ENCODE measurements at places on chromosomes 7 and 10.

GRCh38 chr10:126889421-126889820 lies 15.8 kb upstream of the DOCK1 start:
- DNase-seq = no peak

GRCh38 chr10:9951481-9952257 lies 1066.0 kb upstream of the CELF2 start:
- no peak for DNase-seq

DNA sequence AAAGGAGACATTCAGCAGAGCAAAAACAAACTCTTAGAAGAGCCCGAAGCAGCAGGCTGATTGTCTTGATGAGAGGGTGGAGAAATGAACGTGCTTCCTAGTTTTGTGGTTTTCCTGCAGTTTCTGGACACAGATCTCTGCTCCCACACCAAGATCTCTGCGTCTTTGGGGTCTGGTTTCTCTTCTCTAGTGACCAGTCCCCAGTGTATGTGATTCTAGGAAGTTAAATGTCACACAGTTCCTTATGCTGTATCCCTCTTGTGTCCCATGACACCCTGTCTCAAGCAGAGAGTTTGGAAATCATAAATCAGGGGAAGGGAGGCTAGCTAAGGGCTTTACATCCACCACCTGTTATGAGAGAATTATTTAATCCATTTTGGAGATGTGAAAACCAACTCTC lies 55.4 kb upstream of the KLF14 start:
- DNase-seq = no peak

- no peak for DNase-seq
Observed at GRCh38 chr10:73368238-73368637, 9.6 kb upstream of the CFAP70 start.

GRCh38 chr7:151509670-151510333 lies 9.9 kb downstream of the RHEB start:
- no peak for DNase-seq

GRCh38 chr10:36278176-36278575 lies 636.1 kb upstream of the FZD8 start:
- DNase-seq = no peak

DNA sequence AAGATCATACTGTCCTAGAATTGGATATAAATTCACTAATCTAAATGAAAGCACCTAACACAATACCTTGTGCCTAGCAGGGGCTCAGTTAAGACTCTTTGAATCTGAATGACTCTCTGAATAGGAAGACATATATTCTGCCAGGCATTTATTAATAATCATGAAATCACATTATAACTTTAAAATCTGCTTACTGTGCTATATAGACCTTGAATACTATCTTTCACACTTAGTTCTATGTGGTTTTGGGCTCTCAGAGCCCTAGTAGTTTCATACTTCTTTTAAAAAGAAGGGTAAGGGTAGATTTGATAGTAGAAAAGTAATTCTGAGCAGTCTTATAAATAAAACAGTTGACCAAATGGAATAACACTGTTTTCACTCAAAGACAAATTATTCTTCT lies 10.2 kb downstream of the UBN2 start:
- no peak for DNase-seq

GRCh38 chr7:141103847-141104429 lies 30.1 kb downstream of the TMEM178B start:
- DNase-seq = no peak

- DNase-seq = no peak
Observed at GRCh38 chr10:5195727-5196374, 786 bp upstream of the AKR1C4 start.

DNA sequence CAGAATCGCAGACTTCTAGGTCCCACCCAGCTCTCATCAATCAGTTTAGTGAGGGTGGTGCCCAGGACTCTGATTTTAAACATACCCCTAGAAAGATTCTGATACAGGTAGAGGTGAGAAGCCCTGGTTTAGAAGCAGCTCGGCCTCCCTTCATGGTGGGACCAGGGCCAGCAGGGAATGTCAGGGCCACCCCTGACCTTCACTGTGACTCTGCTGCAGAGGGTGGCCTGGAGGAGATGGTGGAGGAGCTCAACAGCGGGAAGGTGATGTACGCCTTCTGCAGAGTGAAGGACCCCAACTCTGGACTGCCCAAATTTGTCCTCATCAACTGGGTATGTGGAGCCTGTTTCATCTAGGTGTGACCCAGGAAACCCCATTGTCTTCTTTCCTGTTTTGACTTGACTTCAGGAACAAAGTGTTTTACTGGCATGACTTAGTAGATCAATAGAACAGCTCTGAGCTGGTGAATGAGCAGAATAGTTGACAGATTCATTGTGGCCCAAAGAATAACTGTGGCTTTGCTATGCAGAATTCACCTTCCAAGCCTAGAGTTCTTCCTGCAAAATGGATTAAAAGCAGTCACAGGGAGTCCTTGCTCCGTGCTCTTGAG lies 7.2 kb downstream of the DBNL start:
- DNase-seq = no peak

DNA sequence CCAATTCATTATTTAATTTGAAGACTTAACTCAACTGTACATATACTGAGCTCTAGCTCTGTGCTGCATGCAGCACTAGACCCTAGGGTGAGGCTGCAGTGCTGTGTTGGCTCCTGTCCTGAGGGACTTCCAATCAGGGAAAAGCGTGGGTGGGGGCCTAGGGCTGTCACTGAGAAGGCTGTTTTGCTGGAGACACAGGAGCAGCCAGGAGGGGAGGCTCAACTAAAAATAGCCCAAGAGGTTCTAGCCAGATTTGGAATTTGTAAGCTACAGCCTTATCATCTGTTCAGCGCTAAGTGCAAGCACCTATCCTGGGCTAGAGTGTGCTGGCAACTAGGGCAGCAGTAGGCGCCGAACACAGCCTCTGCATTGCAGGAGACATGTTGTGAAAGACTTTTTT lies 121.1 kb downstream of the VWC2 start:
- no peak for DNase-seq

DNA sequence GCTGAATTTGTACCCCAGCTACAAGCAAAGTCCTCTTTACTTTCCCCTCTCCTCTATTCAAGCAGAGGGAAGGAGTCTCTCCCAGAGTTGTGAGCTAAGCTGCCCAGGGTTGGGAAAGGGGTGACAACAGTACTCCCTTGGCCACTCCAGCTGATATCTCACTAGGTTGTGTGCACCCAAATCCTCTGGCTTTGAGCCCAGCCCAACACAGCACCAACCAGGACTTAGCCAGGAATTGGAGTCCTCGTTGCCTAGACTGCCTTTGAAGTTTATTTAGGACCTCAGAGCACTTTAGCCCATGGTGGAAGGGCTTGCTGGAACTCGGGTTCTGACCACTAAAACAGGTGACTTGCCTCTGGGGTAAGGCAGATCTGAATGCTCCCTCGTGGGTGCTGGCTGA lies 35.7 kb upstream of the DYNC1I1 start:
- DNase-seq = no peak

- DNase-seq = no peak
Observed at GRCh38 chr7:146660839-146661238, 544.2 kb downstream of the CNTNAP2 start.
